ENCODE measurements at places on chromosomes 2 and 18.

- DNase-seq, result peak; percentile 84
Measured at GRCh38 chr2:101718993-101719571, 21.6 kb downstream of the MAP4K4 start.

DNA sequence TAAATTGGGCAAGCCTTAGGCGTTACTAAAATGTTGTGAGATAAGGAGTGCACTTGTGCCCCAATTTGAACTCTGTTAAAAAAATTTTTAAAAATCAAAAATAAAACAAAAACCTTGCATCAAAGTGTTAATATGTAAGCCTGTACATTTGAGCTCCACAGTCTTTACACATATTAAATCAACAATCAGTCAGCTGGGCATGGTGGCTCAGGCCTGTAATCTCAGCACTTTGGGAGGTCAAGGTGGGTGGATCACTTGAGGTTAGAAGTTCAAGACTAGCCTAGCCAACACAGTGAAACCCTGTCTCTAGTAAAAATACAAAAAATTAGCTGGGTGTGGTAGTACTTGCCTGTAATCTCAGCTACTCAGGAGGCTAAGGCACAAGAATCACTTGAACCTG, 16.3 kb downstream of the TMEM17 start:
- no peak for DNase-seq

DNA sequence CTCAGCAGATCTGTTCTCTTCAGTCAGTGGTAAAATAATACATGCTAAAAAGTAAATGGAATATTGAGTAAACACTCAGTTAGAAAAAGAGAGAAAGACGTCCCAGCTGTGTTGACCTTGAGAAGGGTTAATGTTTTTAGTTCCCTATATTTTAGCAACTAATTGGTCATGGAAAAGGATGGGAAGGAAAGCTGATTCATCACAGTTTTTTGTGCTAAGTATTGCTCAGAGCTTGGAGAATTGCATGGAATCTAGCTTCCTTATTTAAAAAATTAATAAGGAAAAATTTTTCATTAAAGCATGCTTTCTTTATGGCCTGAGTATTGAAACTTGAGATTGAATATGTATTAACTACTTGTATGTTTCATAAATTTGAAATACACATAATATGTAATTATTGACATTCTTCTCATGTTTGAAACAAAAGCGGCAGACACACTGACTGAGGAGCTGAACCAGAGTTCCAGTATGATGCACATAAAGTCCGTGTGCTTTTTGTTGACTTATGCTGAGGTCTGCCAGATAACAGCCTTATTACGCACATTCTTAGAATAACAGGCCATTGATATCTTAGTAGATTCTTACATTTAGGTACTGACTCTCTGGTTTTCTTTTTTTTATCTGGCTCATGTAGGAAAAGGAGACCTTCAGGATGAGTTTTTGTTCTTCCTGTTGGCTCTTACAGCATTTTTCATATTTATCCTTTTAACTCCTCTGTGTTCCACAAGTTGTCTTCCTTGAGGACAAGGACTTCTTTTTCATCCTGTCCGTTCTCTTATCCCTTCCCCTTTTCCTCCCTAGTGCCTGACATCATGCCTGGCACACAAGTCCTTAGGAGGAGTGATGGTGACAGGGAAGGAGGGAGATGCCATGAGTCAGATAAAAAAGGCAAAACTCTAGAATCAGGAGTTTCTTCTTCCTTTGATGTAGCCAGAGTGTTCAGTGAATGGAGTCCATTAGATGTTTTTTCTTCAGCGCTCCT, 194.1 kb downstream of the PTPRM start:
- no peak for DNase-seq

GRCh38 chr2:100407073-100407472, 10.4 kb downstream of the CHST10 start:
- DNase-seq, result no peak

- DNase-seq, result no peak
Measured at GRCh38 chr18:70418546-70419311, 129.9 kb downstream of the SOCS6 start.

DNA sequence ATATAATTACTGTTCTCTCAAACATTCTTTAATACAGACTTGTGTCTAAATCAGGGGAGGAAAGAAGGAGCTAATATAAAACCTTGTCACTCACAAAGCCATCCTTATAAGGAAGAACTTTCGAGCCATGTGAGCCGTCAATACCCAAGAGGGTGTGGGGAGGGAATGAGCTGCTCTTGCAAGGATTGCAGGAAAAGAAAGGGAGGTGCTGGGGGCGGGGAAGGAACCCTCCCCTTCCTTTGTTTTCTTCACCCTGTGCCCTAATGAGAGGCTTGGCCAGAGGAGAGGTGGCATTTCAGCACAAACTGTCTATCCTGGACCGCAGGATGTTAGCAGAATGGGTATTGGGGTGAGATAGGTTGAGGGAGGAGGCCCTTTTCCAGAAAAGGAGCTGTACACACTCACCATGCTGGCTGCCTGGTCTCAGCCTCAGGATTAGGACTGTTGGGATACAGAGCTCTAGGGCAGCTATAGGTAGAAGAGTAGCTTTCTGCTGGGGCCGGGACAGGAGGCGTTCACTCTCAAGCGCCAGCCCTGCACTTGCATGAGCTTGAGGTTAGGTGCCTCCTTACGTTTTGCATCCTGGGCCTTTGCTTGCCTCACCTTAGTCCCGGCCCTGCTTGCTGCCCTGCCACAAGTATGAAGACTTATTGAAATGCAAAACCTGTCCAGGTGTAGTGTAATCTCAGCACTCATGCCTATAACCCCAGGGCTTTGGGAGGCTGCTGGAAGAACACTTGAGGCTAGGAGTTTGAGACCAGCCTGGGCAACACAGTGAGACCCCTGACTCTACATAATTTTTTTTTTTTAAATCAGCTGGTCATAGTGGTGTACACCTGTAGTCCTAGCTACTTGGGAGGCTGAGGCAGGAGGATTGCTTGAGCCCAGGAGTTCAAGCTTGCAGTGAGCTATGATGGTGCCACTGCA, 190.5 kb downstream of the LOXHD1 start:
- DNase-seq, result no peak

DNA sequence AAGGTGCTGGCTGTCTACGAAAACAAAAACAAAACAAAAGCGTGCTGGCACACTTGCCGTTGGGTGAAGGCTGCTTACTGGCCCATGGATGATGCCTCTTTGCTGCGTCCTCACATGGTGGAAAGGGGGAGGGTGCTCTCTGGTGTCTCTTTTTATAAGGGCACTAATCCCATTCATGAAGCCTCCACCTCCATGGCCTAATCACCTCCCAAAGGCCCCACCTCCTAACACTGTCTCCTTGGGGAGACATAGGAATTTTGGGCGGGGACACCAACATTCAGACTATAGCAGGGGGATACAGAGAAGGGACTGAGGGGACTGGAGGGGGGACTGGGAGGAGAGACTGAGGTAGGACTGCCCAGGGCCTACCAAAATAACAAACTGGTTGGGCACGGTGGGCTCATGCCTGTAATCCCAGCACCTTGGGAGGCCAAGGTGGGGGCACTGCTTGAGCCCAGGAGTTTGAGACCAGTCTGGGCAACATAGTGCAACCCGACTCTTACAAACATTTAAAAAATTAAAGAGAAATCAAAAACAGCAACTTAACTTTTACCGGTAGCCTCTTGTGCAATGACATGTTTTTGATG, 14.5 kb downstream of the PTMA start:
- DNase-seq, result no peak

DNA sequence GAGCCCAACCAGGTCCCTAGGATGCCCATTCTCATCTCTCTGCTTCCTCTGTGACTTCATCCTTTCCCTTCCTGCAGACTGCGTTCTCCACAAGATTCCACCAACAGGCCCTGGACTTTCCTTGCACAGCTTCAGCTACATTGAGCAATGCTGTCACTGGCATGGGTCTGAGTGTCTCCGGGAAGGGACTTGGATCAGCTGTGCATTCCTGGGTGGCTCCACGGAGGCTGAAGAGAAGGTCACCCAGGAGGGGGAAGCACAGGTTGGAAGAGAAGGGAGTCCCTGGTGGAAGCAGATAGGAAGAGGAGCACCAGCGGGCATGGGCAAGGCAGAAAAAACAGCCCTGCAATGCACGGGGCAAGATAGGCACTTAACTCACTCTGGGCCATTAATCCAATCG, 140.5 kb downstream of the UXS1 start:
- DNase-seq, result no peak

- DNase-seq, result no peak
Measured at GRCh38 chr2:231130336-231131056, 5.7 kb upstream of the HTR2B start.

GRCh38 chr2:172231508-172231907, 128.8 kb upstream of the DLX2 start:
- DNase-seq, result no peak

GRCh38 chr2:199100326-199101110, 357.2 kb downstream of the SATB2 start:
- no peak for DNase-seq

- no peak for DNase-seq
Measured at GRCh38 chr2:240589850-240590525, 3.5 kb downstream of the CAPN10 start.

DNA sequence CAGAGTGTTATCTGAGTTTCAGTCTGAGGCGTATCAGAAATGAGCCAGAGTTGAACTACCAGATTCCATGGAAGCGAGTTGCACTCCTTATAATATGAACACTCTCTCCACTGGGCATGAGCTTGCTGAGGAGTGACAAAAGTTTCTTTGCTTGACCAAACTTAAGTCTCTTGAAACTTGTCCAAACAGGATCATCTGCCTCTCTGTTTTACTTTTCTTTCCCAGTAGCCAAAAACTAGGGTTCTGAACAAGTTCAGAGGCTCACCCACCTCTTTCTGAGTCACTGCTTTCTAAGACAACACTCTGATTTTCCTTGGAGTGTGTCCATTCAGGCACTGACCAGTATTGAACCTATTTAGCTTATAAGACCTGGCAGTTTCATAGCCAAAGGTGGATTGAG, 233.2 kb upstream of the TCF4 start:
- DNase-seq, result no peak

DNA sequence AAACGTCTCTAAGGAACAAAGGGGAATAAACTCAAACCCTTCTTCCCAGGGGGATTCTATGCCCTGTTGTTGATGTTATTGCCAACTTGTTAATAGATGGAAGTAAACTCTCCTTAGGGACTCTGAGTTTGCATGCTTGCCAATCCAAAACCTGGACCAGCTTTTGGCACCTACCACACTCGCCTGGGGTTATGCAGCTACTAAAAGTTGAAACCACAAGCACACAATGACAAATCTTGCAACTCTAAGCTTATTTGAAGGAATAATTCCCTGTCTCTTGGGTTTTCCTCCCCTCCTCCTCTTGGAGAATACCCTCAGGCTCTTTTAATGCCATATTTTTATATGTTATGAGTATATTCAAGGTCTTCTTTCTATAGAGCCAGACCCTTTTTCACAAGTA, 484.1 kb downstream of the FBXO15 start:
- DNase-seq, result no peak

- no peak for DNase-seq
Measured at GRCh38 chr2:97831121-97831520, 117.7 kb downstream of the ZAP70 start.

DNA sequence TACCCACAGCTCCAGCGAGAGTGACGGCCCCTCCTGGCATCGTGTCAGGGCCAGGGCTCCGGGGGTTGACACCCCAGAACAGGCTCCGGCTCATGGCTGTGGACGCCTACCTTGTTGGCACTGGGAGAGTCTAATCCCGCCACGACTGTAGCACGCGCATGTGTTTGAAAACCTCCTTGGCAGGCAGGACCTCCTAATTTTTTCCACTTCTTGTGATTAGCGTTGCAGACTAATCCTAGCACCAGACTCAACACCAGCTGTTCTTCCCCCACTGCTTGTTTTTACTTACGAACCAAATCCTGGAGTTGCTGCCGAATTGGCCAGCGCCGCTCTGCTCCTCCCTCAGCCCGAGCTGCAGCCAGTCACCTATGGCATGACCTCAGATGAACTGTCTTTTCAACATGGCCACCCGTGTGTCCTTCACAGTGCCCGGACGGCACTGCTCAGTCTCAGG, 110.7 kb downstream of the KLHL29 start:
- DNase-seq, result no peak

DNA sequence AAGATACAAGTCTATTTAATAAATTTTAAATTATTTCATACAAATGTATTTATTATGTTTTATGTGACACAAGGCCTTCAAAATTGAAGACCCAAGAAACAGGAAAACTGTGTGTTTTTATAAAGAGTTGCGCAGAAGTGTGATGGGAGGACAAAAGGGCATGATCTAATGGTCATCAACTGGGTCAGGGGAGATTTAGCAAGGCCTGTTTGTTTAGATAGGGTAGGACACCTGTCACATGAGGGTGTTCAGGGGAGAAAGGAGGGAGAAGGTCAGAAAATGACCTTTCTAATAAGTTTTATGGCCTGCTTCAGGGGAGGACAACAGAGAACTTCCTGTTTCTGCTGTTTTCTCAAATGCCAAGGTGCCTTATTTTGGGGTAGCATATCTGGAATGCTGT, 528.8 kb downstream of the STK39 start:
- DNase-seq, result no peak

DNA sequence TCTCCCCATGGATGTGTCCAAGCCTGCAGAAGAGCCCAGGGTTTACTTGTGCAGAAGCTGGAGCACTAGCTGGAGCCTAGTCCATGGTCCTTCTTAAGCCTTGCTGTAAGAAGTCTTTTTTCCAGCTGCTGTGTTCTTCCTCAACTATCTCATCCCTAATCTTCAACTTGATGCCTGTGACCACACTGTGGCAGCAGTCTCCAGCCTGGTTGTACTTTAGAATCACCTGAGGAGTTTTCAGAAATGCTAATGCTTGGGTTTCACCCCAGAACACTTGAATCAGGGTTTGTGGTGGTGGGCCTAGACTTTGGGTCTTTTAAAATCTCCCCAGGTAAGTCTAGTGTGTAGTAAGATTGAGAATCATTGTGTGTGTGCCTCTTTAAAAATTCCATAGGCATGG, 173.6 kb downstream of the ADCYAP1 start:
- no peak for DNase-seq

GRCh38 chr2:231321556-231322334, 73.8 kb upstream of the B3GNT7 start:
- DNase-seq, result no peak

GRCh38 chr2:43324259-43325106, 98.1 kb upstream of the ZFP36L2 start:
- no peak for DNase-seq

GRCh38 chr2:20552847-20553246, 98.1 kb downstream of the HS1BP3 start:
- DNase-seq, result no peak

GRCh38 chr2:9811679-9812511, 31.4 kb upstream of the TAF1B start:
- no peak for DNase-seq

GRCh38 chr2:239574434-239575156, 173.8 kb upstream of the HDAC4 start:
- DNase-seq, result no peak

DNA sequence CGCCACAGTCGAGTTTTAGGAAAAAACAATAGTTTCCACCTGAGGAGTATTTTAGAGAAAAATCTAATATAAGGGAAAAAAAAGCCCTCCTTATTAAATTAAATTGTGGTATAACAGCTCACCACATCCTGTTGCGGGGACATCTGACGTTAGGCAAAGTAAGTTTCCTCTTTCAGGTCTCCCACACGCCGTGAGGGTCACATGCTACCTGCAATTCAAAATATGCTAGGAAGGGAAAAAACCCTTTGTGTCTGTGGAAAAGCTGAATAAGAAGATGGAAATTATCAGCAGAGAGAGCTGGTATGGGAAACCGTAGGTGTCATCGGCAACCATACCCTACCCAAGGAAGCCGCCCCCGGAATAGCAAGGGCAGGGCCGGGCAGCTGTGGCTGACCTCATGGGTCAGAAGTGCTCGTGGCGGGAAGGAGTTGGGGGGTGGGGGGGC, 128.0 kb downstream of the NFATC1 start:
- peak; percentile 88 for DNase-seq

GRCh38 chr2:222807431-222807830, 53.4 kb upstream of the ACSL3 start:
- no peak for DNase-seq

GRCh38 chr2:235135990-235136561, 184.3 kb downstream of the SH3BP4 start:
- DNase-seq, result peak; percentile 60

Measured in activated CD4-positive, alpha-beta memory T cell treated with anti-CD3 and anti-CD28 coated beads for 36 hours (primary cell).